ENCODE measurements at places on chromosomes 7 and 10.

GRCh38 chr7:88689821-88690220 is 69.7 kb upstream of the ZNF804B start:
- no peak for DNase-seq

- no peak for DNase-seq
Observed at GRCh38 chr7:1512781-1513656, 8.8 kb upstream of the INTS1 start.

DNA sequence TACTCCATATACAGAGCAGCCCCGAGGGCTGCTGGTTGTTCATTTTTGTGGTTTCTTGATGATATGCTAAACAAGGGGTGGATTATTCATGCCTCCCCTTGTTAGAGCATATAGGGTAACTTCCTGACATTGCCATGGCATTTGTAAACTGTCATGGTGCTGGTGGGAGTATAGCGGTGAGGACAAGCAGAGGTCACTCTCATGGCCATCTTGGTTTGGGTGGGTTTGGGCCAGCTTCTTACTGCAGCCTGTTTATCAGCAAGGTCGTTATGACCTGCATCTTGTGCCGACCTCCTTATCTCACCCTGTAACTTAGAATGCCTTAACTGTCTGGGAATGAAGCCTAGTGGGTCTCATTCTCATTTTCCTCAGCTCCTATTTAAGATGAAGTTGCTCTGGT is 31.3 kb downstream of the GNAT3 start:
- no peak for DNase-seq

DNA sequence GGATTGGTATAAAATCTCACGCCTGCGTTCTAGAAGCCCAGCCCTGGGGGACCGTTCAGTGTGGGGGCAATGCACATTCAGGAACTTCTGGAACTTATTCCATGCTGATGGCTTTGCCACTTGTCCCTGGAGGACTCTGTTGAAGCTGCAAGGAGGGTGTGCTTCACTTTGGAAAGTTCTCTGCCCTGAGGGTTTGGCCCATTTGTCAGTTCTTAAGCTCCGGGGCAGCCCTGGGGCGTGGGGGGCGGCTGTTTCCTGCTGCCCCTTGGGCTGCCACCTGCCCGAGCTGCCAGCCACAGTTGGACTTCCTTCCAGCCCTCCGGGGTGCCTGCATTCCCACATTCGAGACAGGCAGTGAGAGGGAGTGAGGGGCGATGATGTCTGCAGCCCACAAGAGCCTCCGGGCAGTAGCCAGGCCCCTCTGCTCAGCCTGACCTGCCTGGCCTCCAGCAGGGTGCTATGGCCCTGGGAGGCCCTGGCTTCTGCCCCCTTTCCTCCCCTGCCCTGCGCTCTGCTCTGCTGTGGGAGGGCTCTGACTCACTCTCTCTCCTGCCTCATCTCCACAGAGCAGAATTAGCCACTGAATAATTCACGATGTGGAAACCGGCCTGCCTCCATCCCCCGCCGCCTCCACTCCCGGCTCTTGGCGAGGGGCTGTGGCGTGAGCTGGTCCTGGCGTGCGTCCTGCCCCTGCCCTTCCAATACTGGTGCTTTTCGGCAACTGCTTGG is 1.9 kb downstream of the TTYH3 start:
- DNase-seq = peak; percentile 63

GRCh38 chr7:39417642-39418041 is 148.6 kb upstream of the YAE1 start:
- no peak for DNase-seq

All from skeletal muscle cell (primary cell).